ENCODE measurements at places on chromosomes 3 and 15.

DNA sequence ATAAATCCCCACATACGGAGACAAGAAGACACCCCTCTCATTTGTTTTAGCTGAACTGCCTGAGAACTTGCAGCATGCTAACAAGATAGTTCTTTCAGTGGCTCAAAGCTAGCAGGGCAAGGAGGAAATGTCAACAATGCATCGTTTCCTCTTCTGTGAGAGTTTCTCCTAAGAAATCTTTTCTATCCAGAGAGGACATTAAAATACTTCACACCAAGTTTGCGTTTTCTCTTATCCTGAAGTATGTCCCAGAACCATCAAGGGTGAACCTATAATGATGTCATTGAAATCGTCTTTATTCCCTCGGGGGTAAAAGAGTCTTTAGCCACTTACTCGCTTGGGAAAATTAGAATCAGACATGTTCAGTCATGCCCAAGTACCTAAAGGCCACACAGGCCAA, 541.7 kb upstream of the MDFIC2 start:
- DNase-seq = no peak

- DNase-seq = no peak
These were observed 514.4 kb downstream of the FGF12 start for GRCh38 chr3:192212979-192213378.

DNA sequence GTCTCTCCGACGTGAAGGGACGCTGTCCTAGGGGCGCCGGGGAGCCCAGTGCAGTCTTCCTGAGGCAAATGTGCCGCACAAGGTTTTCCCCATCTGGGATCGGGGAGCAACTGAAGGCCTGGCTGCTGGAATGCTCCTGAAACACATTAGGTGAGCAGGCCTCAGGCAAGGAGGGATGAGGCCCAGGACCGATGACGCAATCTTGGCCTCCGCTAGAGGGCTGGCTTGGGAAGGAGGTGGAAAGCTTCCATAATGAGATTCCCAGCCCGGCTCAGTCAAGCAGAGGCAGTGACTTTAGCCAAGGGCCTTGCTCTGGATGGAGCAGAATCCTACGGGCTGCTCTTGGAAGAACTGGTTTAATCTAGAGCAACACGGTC, 50.8 kb downstream of the CPN2 start:
- DNase-seq = peak; percentile 64

DNA sequence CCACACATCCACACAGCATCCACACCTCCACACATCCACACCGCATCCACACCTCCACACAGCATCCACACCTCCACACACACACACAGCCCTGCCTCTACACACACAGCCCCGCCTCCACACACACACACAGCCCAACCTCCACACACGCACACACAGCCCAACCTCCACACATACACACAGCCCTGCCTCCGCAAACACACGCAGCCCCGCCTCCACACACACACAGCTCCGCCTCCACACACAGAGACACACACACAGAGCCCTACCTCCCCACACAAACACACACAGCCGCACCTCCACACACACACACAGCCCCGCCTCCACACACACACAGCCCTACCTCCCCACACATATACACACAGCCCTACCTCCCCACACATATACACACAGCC, 4.7 kb downstream of the MESP1 start:
- no peak for DNase-seq

GRCh38 chr3:158911586-158911985, 109.7 kb downstream of the MFSD1 start:
- DNase-seq = no peak

DNA sequence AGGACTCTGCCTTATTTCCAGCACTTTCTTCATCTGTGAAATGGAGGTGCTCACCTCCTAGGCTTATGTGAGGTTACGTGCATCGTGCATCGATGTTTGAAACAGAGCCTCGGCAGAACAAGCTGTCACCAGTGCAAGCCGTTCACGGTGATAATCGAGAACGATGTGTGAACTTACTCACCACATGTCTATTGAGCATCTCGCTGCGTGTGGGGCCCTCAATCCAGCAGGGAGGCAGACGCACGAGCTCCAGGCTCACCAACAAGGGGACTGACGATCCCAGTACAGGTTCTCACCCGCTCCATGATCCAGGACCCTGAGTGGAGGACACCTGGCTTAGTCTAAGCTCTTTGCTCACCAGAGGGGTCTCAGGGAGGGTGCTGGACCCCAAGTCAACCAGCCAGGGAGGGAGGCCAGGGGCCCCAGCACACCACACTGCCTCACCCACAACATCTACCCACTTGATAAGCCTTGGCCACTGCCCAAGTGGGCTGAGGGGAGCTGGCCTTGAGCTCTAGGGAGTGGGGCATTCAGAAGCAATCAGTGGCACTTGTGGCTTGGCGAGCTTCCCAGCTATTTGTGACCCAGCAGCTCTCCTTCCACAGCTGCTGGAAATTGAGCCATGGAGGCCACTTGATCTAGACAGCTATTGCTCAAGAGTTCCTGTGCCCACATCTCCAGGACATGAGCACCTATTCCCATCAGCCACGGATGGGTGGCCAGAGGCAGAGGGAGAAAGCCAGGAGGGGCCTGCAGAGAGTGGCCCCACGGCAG, 34.4 kb upstream of the SLC6A1 start:
- no peak for DNase-seq

- no peak for DNase-seq
These were observed 6.8 kb downstream of the PIK3R4 start for GRCh38 chr3:130739848-130740247.

DNA sequence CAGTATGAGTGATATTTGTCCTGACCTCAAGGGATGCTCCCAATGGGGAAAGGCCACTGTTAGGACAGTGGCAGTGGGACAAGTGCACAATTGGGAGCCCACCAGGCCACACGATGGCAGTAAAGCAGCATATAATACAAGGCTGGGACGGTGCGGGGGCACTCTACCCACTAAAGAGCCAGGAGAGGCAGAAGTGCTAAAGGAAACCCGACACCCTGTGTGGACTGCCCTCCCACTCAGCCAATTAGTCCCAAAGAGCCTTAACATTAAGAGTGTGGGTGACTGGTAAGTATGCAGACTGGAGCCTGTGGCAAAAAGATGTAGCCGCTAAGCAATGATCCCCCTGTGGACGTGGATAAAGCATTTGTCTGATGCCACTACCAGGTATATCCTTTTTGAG, 8.2 kb upstream of the ZNF589 start:
- DNase-seq = peak; percentile 65

- no peak for DNase-seq
These were observed 21.2 kb upstream of the PIGZ start for GRCh38 chr3:196989721-196990262.

DNA sequence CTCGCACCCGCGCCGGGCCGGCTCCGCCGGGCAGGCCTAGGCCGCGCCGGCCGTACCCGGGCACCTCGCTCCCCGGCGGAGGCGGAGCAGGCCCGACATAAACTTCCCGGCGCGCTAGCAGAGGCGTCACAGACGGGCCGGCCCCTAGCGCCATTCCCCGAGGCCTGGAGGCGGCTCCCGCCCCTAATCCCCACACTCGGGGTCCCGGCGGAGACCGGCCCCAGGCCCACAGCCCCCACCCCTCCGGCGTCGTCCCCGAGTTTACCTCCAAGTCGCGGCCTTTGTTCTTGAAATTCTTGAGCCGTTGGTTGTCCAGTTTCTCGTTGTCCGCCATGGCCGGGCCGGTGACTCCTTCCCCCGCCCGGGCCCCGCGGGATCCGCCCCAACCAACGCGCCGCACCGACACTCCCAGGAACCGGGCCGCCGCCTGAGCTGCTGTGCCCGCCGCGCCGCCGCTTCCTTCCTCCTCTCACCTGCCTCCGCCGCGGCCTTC, 376 bp downstream of the KPNA4 start:
- no peak for DNase-seq

DNA sequence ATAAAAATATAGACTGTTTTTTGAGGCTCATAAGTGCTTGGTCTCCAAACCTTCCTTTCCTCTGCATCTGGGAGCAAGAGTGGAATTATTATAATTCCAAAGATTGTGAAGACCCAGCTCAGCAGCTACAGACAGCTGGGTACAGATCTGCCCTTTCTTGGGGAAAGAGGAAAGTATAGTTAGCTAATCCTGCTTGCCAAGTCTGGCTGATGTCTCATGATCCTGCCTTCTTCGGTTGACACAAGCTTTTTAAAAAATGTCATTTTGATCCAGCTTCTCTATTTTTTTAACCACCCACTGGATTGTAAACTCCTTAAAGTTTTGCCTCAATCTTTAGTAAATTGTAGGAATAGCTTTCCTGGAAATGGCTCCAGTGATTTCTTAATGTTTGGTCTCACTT, 181.1 kb downstream of the LRTM1 start:
- no peak for DNase-seq

- no peak for DNase-seq
These were observed 95.3 kb upstream of the TPRG1 start for GRCh38 chr3:189076449-189076848.

DNA sequence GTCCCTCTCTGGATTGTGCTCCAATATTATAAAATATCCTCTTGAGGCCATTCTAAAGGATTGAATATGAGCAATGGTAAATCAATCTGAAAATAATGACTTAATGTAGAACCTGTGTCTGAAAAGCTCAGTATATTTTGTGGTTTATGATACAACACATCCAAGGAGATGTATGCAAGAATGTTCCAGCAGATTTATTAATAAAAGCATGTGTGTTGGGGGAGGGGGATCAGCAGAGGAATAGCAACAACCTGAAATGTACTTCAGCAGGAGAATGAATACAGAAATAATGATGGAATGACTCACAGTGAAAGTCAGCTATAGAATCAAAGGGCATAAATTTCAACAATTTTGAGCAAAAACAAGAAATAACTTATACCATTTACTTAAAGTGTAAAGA, 56.7 kb upstream of the NUDT16 start:
- DNase-seq = no peak

DNA sequence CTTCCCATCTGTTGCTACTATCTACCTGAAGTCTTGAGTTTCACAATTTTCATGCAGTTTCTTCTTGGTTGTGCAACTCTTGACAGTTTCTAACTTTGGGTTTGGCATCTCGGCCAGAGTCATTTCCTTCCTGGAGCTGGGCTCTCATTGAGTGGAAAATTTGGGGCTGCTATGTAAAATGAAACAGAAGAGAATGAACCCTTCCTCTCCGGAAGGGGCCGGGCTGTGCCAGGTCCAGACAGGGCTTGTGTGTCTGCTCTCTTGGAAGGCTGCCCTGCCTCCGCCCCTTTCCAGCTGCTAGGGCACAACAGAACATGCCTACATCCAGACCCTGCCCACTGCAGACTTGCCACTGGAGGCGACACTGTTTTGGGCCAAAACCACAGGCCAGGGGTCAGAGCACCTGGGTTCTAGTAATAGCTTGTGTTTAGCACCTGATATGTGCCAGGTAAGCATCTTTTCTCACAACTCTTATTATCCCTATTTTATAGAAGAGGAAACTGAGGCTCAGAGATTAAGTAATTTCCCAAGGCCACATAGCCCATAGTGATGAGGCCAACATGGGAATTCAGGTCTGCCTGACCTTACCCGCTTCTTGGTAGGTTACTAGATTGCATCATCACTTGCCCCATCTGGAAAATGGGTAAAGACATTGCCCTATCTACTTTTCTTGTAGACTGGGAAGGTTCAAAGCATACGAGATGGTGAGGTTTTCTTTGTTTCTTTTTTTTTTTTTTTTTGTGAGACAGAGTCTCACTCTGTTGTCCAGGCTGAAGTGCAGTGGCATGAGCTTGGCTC, 25.0 kb downstream of the IRAK2 start:
- peak; percentile 91 for DNase-seq

GRCh38 chr15:92636908-92637481, 18.6 kb downstream of the FAM174B start:
- no peak for DNase-seq

DNA sequence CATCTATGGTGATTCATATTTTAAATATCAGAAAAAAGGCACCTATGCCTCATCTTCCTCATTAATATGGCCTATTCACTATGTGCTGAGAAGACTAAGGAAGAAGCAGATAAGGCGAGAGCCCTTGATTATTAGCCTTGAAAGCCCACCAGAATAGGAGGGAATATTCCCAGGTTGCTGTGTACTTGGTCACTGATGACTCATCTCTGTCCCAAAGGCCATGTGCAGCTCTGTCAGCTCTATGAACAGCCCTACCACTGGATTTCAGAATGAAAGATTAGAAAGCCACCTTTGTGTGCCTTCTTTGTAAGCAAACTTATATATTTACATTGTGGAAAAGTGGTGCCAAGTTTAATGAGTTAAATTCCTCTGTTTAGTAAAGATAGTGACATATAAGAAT, 211.5 kb downstream of the NFKBIZ start:
- no peak for DNase-seq

DNA sequence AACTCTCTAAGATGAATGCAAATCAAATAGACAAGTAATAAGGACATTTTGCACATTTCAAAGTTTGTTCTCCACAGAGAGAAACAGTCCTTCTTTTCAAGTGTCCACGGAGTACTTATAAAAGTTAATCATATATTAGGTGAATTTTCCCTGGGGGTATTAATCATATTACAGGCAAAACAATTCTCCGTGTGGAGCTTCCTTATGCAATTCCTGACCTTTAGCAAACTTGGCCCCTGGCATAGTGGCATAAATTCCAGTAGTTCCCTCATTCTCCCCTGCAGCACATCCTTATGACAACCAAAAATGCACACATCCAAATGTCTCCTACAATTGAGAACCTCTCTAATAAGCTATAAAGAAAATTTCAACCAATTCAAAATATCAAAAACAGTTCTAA, 34.4 kb downstream of the FSIP1 start:
- no peak for DNase-seq

DNA sequence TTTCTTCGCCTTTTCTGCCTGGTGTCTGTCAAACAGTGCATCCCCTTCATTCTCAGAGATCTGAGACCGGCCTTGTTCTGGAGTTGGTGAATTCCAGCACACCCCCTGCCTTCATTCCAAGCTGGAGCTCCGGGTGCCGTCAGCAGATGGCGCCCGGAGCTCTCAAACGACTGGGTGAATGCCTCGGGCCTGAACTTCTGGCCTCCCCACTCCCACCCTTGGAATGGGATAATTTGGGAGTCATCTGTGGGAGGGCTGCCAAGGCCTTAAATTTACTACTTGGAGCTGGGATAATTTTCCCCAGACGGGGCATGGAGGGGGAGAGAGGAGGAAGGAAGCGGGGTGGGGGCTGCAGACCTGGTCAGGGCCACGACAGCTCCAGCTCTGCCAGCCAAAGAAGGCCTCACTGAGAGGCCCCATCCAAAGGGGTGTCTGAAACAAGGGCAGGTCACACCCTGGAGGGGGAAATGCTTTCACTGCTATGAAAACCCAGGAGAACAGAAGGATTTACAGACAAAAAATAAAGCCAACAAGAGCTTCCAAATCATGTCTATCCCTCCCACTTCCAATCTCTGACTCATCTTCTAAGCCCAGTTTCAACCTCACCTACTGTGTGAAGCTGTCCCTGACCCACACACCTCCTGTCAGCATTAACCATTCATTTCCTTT, 187.9 kb downstream of the OPA1 start:
- peak; percentile 21 for DNase-seq

Measured in substantia nigra (tissue), 51 donors.